ENCODE measurements at places on chromosomes 2 and 18. TPM values are rescaled to one million over a fixed set of nuclear protein-coding genes. Genes with fewer than 3 reads are reported as not detected.

Gene CRYBA2
- polyA plus RNA-seq, result not detected

GRCh38 chr18:75161256-75162028 is 47.5 kb downstream of the PTGR3 start:
- no peak for DNase-seq

Gene CLEC4F
- not detected for polyA plus RNA-seq

GRCh38 chr18:60596928-60597327 is 224.4 kb upstream of the MC4R start:
- no peak for DNase-seq

Gene GRHL1
- polyA plus RNA-seq, result 0.64 TPM

DNA sequence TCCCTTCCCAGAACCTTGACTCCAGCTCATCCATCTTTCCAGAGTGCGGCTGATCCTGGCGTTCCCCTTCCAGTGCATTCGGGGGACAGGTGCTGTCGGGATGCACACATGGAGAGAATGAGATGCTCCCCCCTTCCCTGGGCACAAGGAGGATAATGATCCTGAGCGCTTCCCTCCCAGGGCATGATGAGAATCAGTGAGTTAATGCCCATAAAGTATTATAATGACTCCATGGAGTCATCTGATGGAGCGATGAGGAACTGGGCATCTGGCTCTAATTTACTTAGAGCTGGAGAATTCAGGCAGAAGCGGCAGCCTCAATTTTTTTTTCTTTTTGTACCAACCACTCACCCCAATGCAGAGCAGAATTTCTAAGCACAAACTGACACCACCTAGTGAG is 79.6 kb upstream of the SKOR2 start:
- no peak for DNase-seq

- DNase-seq, result no peak
These were observed 9.8 kb downstream of the PTPRN start for GRCh38 chr2:219299372-219299760.

Gene MORN2
- polyA plus RNA-seq, result 24.9 TPM

Measured in AG04450 (cell line).